ENCODE measurements at places on chromosomes 1 and 21.

- no peak for DNase-seq
Measured at GRCh38 chr21:33286600-33287456, 20.7 kb downstream of the IL10RB start.

DNA sequence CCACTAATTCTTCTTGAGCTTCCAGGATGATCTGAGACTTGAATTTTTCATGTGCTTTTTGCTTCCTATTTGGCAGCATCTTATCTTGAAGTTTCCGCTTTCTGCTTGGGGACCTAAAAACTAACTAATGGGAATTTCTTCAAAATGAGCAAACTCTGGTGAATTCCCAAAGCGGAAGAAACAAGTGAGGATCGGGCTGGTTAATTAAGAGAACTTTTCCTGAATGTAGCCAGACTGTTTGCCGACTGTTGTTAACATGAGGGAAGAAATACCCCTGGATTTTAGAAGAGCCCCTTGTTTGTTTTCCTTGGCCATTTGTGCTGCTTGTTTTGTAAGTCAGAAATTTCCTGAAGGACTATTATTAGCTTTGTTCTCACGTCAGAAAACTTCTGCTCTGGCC lies 6.1 kb upstream of the SELE start:
- no peak for DNase-seq

DNA sequence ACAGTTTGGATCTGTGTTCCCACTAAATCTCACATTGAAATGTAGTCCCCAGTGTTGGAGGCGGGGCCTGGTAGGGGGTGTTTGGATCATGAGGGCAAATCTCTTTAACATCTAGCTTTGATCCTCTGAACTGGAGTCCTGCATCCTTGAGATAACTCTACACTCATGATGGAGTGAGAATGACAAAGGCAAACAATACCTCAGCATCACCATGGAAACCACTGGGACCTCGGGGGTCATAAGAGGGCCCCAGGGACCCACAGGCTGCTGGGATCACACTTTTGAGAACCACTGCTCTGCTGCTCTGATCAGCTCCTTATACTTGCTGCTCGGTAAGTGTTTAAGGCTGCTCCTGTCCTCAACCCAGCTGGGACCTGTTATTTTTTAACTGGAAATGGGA lies 13.4 kb upstream of the OBSCN start:
- DNase-seq: no peak

- DNase-seq: no peak
Measured at GRCh38 chr1:1550591-1551432, 10.4 kb upstream of the TMEM240 start.

GRCh38 chr1:213369465-213369864 lies 318.4 kb downstream of the RPS6KC1 start:
- DNase-seq: no peak

Measured in activated CD4-positive, alpha-beta T cell treated with anti-CD3 and anti-CD28 coated beads, Interleukin-2, amount 50 U/mL, for 24 hours (primary cell).